Fibroblast of the aortic adventitia (primary cell): ENCODE measurements at places on chromosomes 12 and 14. TPM values are rescaled to one million over a fixed set of nuclear protein-coding genes. Genes with fewer than 3 reads are reported as not detected.

Gene FOXA1
- total RNA-seq = not detected in 2 replicates

Gene LRRC10
- total RNA-seq = not detected in 2 replicates

Gene SDR9C7
- not detected in 2 replicates for total RNA-seq

Gene GLIPR1L2
- total RNA-seq = 0.72 and 1.1 TPM in 2 replicates

Gene PRR4
- total RNA-seq = 3.4 and 7.1 TPM in 2 replicates

Gene PSMC1
- 120 and 154 TPM in 2 replicates for total RNA-seq

GRCh38 chr14:87690076-87690613, 302.8 kb downstream of the GALC start:
- DNase-seq = no peak

DNA sequence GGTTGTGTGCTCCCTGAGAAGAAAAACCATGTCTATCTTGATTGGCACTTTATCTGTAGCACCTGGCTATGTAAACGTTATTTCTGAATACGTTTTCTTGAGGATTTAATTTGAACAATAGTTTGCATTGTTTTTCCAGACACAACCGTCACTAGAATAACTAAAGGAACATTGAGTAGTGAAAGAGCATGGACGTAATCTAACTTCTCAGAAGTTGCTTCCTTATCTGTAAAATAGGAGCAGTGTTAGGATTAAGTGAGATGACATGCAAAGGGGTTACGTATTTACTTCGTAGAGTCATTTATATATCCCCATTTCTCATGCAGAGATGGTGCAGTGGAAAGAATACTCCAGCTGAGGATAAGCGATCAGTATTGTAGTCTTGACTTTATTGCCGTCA, 8.1 kb downstream of the AEBP2 start:
- no peak for DNase-seq

- peak; percentile 81 for DNase-seq
These were observed 126.7 kb upstream of the CCDC196 start for GRCh38 chr14:66359500-66359899.

DNA sequence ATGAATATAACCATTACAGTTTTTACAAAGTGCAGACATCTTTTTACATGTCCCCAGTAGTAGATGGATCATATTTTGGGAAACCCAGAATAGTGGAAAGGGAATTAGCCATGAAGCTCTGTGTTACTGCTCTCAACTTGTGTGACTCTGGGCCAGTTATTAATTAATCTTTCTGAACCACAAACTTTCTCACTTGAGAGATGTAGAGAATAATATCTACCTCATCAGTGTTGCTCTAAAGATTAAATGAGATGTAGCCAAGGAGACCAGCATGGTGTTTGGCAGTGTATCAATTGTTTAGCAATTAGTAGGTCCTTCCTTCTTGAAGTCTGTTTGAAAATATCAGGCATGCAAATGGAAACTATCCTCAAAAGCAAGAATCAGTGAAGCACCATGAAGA, 169.2 kb downstream of the TMTC2 start:
- no peak for DNase-seq

- peak; percentile 84 for DNase-seq
These were observed 3.9 kb downstream of the SAMD4A start for GRCh38 chr14:54570631-54571415.

DNA sequence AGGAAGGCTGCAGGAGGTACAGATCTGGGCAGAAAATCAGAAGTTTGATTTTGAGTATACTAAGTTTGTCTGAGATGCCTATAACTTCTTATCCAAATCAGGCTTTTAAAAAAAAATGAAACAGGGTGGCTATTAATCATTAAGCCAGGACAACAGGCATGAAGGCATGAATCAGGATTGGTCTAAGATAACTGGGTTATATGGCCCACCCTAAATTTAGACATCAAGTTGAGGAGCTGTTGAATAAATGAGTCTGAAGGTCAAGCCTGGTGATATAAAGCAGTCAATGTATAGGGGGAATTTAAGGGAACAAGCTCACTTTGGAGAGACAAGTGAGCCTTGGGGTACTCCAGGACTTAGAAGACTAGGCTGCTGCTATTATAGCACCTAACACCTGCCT, 28.6 kb downstream of the NEK9 start:
- DNase-seq = no peak

- no peak for DNase-seq
These were observed 27.9 kb upstream of the CCNT1 start for GRCh38 chr12:48744251-48745008.

GRCh38 chr14:20998139-20998538, 954 bp upstream of the SLC39A2 start:
- no peak for DNase-seq

DNA sequence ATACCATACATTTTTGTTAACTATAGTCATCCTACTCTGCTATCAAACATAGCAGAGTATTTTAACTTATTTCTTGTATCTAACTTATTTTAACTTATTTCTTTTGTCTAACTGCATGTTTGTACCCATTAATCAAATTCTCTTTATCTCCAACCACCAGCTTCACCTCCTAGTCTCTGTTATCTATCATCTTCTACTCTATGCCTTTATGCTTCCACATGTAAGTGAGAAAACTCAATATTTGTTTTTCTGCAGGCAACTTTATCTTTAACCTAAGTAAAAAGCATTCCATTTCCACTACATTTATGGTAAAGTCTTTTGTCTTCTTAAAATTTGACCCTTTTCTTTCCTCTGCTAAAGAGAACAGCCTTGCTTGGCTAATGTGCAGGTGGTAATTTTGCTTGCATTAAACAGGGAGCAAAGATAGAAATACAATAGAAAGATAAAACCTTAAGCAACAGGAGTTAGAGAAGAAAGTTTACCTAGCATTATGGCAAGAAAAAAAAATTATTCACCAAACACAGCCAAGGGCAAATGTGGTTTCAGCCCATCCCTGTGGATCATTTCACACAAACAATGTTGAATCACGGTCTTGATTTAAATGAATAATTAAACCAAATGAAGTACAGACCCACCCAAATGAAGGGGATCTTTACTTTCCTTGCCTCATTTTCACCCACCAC, 110.9 kb upstream of the TSPAN8 start:
- no peak for DNase-seq

- no peak for DNase-seq
These were observed 51.4 kb downstream of the RFX4 start for GRCh38 chr12:106634206-106634605.

GRCh38 chr12:18919871-18920511, 182.1 kb downstream of the CAPZA3 start:
- no peak for DNase-seq

DNA sequence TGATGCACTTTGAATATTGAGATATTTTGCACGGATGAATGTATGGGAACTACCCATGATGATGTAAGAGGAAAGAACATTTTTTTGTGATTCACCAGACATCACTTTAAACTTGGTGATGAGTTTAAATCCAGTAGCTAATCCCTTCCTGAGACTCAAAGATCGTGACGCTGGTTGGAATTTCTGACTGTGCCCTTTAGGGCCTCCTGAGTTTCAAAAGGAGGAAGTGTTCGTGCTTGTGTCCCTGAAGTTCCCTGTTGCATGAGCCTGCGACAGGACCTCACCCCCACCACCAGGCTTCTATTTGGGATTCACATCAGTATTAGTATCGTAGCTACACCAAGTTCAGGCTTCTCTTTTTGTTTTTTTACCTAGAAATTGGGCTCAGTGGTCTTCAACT, 18.6 kb upstream of the RIN3 start:
- DNase-seq = no peak

DNA sequence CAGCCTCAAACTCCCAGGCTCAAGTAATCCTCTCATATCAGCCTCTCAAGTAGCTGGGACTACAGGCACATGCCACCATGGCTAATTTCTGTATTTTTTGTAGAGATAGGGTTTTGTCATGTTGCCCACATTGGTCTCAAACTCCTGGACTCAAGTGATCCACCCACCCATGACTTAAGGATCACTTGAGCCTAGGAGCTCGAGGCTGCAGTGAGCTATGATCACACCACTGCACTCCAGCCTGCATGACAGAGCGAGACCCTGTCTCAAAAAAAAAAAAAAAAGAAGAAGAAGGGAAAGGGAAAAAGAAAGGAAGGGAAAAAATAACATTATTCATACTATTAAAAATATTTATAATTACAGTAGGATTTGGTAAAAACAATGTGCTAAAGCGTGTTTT, 19.2 kb downstream of the EPS8 start:
- DNase-seq = no peak

GRCh38 chr12:117098361-117099217, 627 bp downstream of the TESC start:
- no peak for DNase-seq

- peak; percentile 73 for DNase-seq
These were observed 14.3 kb downstream of the FNTB start for GRCh38 chr14:65000898-65001591.

DNA sequence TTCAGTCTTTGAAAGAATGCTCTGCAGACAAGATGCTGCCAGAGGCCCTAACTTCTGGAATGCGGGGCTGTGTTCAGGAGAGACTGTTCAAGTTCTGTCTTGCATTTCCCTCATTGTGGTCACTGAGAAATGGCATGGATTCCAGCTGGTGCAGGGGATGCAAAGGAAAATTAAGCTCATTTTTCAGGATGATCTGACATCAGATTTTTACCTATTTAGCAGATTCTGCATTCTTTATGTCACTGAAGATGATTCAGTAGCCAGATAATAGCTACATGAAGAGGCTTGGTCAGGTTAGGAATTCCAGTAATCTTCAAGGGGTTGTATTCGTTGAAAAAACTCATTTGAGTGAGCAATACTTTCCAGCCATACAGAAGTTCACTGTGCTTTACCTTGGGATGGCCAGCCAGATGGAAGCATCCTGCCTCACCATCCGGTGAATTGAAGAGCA, 16.1 kb upstream of the MFAP5 start:
- peak; percentile 59 for DNase-seq

- DNase-seq = peak; percentile 25
These were observed 15.4 kb downstream of the RAB35 start for GRCh38 chr12:120101182-120101581.

- DNase-seq = peak; percentile 24
These were observed 3.8 kb upstream of the DIO2 start for GRCh38 chr14:80215081-80215480.

GRCh38 chr14:73645248-73645610, 443 bp downstream of the DNAL1 start:
- DNase-seq = no peak

- DNase-seq = no peak
These were observed 46.3 kb upstream of the SLC38A4 start for GRCh38 chr12:46872135-46872534.
